Muscle of arm (tissue), 14 donors: ENCODE measurements at places on chromosomes 2 and 18. TPM values are rescaled to one million over a fixed set of nuclear protein-coding genes. Genes with fewer than 3 reads are reported as not detected.
A peak's percentile ranks its signal among the peaks of the same experiment; 100 is the strongest.

DNA sequence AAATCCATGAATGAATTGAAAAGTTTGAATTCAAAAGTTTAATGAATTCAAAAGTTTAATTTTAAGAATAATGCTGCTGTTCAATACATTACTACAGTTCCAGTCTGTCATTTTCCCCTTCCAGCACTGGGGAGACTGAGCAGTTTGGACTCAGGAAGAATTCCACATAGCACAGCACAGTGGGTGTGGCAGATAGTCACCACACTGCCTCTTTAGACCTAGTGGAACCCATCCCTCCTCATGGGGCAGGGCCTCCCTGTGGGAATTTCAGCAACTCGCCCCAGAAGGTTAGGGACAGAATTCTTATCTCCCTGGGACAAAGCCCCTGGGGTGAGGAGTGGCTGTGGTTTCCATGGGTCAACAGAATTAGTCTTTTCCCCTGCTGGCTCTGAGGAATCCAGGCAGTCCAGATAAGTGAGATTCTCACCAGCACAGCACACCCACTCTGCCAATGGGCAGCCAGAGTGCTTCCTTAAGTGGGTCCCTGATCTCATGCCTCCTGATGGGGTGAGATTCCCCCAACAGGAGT lies 442.0 kb upstream of the SYT4 start:
- no peak for DNase-seq

Gene G6PC2
- polyA plus RNA-seq = not detected

GRCh38 chr2:320561-320960 lies 32.7 kb upstream of the ALKAL2 start:
- DNase-seq = no peak

Gene KATNAL2
- polyA plus RNA-seq = 6.9 TPM

Gene PARD3B
- 8.0 TPM for polyA plus RNA-seq

DNA sequence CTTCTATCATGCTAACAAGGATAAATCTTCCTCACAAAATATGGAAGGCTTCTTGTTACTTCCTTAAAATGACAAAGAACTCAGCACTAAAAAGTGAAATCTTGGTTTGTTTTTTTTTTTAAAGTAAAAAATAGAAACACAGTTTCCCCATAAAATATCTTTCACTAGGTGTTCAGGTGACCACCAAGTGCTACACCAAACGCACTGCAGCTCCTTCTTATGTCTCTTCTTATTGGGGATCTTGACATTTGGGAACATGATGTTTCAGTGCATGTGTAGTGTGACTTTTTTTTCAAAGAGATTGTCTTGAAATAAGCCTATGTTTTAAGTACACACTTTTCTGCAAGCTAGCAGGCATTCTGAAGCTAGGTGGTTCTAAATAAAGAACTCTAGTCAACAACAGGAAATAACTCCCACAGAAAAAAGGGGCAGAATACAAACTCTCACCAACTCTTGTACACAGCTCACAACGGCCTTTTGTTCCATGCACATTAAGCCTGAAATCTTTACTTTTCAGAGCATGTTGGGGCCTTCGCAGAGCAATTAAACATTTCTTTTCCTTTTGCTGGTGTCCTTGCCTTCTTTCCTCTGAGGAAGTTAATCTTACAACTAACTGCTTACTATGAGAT lies 13.2 kb upstream of the SERTAD2 start:
- DNase-seq = no peak

DNA sequence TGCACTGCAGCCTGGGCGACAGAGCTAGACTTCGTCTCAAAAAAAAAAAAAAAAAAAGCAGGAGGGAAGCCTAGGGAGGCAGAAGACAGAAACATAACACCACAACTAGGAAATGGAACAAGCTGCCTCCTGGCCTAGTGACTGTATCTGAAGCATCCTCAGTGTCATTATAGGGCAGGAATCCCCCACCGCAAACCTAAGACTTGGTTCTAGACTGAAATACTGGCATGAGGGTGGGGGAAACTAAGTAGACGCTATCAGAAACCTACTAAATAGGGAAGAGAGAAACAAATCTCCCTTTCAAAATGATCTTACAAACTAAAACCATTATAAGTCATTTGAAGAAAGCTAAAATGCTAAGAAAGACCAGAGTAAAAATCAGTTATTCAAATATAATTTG lies 16.4 kb upstream of the SMAD2 start:
- DNase-seq = no peak

Gene SRD5A2
- 0.04 TPM for polyA plus RNA-seq

- DNase-seq = peak; percentile 12
Observed at GRCh38 chr2:29317077-29317517, 201.9 kb downstream of the CLIP4 start.

DNA sequence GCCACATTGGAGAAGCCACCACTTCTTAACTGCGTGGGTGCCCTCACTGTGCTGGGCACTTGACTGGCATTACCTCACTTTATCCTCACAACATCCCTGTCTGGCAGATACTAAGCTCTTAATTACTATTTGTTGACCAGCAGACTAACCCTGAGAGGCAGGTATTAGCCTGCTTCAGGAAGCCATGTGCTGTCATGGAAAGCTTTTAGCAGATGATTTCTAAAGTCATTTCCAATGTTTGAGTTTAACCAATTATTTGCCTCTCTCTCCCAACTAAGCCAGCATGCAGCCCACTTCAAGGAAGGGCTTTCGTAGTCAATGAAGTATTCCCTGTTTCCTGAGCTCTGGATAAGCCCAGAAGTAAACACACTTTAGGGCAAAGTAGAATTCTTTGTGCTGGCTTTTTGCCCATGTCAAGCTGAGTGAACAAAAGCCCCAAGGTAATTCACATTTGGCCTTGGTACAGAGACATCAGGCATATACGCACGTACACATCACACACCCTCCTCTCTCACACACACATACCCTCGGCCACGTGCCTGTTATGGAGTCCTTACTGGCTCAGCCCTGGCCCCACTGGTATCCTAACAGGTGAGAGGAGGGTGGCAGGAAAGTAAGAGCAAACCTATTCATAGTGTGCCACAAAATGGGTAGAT lies 108.6 kb downstream of the C1D start:
- DNase-seq = no peak

DNA sequence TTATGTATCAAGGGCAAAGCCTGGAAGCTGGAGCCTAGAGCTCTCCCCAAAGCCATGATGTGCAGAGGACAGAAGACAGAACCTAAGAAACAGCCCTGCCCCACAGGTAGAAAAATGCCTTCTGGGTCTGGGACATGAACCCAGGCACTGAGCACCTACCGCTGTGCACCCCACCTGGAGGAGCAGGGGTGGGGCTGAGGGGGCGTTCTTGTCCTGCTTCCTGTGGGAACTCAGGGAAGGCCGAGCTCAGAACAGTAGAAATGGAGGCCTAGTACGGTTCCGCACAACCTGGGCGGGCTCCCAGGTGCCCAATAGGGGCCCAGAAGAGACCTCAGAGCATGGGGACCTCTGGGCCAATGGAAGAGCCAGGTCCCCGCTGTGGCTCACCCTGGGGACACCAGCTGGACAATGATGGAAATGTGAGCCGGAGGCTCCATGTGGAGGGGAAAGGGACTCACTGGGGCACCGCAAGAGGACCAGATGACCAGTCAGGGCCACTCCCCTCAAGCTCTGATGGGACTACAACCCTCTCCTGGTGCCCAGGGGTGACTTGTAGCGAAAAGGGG lies 3.2 kb downstream of the CRACDL start:
- DNase-seq = no peak

DNA sequence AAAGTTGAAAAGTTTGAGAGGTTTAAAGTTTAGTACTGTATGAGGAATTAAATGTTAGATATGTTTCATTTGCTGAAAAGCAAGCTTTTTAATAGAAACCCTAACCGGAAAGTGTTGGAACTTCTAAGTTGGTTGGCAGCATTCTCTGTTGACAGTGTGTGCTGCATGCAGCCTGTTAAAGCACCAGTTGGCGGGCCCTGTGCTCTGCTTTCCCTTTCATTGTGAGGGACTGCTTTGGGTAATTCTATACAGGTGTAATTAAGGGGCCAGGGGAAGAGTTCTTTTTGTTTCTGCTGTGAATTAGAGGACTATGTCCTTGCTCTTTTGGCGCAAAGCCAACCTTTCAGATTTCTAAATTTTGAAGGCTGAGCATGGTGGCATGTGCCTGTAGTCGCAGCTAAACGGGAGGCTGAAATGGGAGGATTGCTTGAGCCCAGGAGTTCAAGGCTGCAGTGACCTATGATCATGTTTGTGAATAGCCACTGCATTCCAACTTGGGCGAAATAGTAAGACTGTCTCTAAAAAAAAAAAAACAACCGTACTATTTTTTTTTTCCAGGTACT lies 20.1 kb downstream of the PLEKHB2 start:
- no peak for DNase-seq

DNA sequence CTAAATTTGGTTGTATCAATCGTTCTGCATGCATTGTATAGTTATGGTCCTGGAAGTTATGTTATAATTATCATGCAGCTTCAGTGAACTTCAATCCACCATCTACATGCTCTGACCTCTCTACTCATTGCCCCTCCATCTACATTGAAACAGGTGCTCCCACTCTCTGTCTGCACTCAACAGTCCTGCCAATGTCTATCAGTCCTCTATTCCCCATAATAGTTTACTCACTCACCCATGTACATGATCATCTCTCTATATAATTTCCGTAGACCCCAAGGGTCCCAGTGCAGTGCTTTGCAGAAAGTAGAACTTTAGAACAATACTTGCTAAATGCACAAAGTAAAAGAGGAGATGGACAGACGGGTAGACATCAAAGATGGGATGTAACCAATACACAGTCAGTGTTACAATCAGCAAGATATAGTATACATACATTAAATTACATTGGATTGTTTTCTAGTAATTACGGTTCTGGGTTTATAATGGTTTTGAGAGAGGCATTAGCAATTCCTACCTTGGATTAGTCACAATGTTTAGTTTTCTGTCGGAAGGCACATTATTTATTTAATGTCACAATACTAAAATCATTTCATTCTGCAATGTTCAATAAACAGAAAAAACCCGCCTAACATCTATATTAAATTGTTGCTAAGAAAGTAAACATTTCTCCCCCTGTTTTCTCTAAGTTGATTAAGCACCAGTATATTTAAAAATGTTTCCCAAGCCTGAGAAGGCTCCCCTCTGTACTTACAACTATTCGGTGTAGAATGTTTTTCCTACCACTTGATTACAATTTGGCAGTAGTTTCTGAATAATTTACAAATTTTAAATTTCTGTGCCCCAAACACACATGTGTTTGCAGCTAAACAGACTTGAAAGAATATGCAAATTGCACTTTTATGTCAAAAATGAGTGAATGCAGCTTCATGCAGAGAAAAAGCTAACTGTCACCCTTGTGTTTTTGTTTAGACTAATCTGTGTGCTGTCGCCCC lies 94.4 kb upstream of the SIX2 start:
- DNase-seq = no peak

- DNase-seq = no peak
Observed at GRCh38 chr2:33129263-33130053, 182.7 kb downstream of the LTBP1 start.

Gene TUBB6
- 199 TPM for polyA plus RNA-seq

DNA sequence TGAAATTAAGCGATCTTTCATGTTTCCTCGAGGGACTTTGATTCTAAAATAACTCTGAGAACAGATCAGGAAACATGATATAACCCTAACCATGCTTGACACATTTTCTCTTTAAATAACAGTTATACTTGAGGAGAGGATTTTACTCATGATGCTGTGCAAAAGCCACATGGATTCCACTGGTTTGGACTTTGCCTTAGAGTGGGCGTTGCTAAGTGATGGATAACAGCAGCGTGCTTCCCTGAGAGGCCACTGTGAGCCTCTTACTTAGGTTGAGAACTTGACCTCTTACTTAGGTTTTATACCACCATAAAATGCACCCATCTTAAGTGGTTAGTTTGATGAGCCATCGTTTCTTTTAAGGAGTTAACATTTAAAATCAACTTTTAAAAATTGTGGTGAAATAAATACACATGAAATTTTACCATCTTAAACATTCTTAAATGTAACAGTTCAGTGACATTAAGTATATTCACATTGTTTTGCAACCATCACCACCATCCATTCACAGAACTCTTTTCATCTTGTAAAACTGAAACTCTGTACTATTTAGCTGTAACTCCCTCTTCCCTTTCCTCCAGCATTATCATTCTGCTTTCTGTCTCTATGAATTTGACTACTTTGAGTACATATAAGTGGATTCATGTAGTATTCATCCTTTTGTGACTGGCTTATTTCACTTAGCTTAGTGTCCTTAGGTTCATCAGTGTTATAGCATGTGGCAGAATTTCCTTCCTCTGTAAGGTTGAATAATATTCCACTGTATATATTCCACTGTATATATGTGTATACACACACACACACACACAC lies 22.6 kb downstream of the ANXA4 start:
- DNase-seq = no peak

GRCh38 chr2:46350029-46350689 lies 53.0 kb downstream of the EPAS1 start:
- DNase-seq = no peak

Gene NYAP2
- 0.61 TPM for polyA plus RNA-seq

DNA sequence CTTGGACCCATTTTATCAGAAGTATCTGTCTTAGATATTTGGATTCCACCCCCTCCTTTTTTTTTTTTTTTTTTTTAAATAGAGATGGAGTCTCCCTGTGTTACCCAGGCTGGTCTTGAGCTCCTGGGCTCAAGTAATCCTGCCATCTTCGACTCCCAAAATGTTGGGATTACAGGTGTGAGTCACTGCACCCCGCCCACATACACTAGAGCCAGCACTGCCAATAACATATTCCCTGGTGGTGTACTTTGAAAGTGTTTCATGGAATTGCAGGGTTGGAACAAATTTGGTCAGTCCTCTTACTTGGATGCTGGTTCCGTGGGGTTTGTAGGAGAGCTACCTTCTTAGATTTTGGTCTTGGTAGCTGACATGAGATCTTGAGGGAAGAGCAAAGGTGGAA lies 15.0 kb downstream of the PDCL3 start:
- no peak for DNase-seq

Gene RBM44
- polyA plus RNA-seq = 0.36 TPM

Gene XPO1
- polyA plus RNA-seq = 199 TPM

- DNase-seq = no peak
Observed at GRCh38 chr2:146982393-146982846, 862.4 kb upstream of the ACVR2A start.

Gene ZBTB7C
- 4.3 TPM for polyA plus RNA-seq

DNA sequence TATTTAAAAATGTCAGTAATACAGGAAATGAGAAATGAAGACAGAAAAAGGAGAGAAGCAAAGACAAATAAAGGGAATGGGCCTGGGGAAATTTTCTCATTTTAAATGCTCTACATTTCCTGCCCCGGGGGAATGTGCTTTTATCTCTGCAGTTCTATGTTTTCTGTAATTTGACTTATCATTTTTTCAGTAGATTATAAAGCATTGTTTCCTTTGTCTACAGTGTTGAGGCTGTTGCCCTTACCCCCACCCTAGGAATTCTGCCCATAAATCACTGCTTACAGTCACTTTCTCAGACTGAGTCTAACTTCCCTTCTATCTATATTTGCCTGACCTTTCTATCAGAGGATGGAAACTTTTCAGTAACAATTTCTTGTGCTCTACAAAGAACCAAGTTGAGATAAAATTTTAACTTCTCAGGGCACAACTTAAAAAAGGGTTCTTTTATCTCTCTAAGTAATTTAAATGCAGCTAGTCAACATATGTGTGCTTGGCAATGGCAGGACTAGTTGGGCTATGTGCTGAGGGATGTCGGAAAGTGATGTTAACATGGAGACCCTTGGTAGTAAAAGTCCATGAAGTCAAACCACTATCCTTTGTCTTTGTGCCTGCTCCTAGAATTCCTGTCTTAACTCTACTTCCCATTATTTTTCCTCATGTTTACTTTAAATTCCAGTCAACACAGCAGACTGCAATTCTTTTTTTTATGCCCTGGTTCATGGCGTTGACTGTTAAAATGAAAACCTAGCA lies 146.5 kb upstream of the MMADHC start:
- no peak for DNase-seq
